D341Med (cell line): ENCODE measurements at places on chromosomes 13 and 19.

DNA sequence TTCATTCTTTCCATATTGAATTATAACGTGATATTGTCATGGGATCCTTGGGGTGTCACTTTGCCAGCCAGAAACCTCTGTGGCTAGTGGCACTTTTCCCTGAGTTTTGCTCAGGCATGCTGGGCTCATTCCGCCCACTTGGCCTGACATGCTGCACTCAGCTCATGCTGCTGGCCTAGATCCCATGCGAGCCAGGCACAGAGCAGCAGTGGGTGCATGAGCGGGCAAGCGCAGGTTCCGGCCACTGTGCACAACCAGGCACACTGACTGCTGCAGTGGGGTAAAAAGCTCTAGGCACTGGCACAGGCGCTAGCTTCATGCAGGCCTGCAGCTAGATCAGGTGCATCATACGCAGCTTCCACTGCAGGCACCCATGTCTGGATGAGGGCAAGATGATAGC, 221.2 kb downstream of the MAB21L1 start:
- no peak for DNase-seq

GRCh38 chr13:43180837-43181236, 157.5 kb downstream of the DNAJC15 start:
- no peak for DNase-seq

GRCh38 chr19:2173767-2174577, 10.2 kb downstream of the DOT1L start:
- no peak for DNase-seq

- no peak for DNase-seq
Measured at GRCh38 chr19:5023128-5023571, 54.2 kb downstream of the KDM4B start.

- DNase-seq = no peak
Measured at GRCh38 chr19:38070573-38070972, 153.4 kb downstream of the DPF1 start.
